Lung microvascular endothelial cell (primary cell): ENCODE measurements at places on chromosomes 1 and 21. TPM values are rescaled to one million over a fixed set of nuclear protein-coding genes. Genes with fewer than 3 reads are reported as not detected.

- no peak for DNase-seq
These were observed 113.1 kb upstream of the GUCA2B start for GRCh38 chr1:42040159-42040558.

GRCh38 chr1:54577612-54578011 lies 29.6 kb downstream of the ACOT11 start:
- peak; percentile 97 for DNase-seq

DNA sequence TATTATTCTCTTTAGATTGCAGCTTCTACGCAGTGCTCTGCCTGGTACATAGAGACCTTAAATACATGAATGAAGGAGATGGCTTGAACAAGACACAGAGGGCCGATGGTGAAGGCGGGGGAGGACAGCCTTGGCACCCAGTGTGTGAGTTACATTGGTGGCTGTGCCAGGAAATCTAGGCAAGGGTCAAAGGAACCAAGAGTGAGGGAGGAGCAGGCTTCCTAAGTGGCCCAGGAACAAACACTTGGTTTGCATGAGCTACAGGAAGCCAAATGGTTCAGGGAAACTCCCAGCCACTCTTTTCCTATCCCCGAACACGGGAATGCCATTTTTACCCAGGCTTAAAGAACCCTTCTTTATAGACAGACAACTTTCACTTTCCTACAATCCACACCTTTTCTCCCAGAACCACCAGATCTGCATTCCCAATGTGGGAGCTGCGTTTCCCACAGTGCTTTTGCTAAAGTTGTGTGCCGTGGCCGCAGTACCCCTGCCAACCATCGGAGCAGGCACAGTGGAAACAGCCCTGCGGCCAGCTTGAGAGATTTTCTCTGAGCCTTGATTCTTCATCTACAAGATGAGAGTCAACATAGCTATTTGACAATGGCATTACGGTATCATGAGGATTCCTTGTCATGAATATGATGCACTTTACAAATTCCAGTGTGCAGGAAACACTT lies 3.5 kb upstream of the CLEC20A start:
- no peak for DNase-seq

DNA sequence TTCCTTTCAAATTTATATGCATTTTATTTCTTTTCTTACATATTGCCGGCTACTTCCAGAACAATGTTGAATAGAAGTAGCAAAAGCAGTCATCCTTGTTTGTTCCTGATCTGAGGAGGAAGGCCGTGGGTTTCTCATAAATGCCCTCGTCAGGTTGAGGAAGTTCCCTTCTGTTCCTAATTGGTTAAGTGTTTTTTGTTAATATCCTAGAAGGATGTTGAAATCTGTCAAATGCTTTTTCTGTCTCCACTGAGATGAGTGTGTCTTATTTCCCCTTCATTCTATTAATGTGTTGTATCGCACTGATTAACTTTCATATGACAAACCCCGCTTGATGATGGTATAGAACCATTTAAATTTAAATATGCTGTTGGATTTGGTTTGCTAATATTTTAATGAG lies 15.4 kb downstream of the TTLL10 start:
- no peak for DNase-seq

GRCh38 chr21:44281801-44282200 lies 3.9 kb upstream of the AIRE start:
- no peak for DNase-seq

DNA sequence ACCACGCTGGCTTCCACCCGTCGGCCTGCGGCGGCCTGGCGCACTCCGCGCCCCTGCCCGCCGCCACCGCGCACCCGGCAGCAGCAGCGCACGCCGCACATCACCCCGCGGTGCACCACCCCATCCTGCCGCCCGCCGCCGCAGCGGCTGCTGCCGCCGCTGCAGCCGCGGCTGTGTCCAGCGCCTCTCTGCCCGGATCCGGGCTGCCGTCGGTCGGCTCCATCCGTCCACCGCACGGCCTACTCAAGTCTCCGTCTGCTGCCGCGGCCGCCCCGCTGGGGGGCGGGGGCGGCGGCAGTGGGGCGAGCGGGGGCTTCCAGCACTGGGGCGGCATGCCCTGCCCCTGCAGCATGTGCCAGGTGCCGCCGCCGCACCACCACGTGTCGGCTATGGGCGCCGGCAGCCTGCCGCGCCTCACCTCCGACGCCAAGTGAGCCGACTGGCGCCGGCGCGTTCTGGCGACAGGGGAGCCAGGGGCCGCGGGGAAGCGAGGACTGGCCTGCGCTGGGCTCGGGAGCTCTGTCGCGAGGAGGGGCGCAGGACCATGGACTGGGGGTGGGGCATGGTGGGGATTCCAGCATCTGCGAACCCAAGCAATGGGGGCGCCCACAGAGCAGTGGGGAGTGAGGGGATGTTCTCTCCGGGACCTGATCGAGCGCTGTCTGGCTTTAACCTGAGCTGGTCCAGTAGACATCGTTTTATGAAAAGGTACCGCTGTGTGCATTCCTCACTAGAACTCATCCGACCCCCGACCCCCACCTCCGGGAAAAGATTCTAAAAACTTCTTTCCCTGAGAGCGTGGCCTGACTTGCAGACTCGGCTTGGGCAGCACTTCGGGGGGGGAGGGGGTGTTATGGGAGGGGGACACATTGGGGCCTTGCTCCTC lies 1.9 kb downstream of the OLIG2 start:
- DNase-seq = no peak

- DNase-seq = no peak
These were observed 136.4 kb upstream of the TMEM51 start for GRCh38 chr1:15017120-15017519.

GRCh38 chr1:156259805-156260204 lies 11.9 kb upstream of the PAQR6 start:
- DNase-seq = peak; percentile 28

- DNase-seq = no peak
These were observed 27.0 kb upstream of the ZFP69B start for GRCh38 chr1:40423264-40423642.

DNA sequence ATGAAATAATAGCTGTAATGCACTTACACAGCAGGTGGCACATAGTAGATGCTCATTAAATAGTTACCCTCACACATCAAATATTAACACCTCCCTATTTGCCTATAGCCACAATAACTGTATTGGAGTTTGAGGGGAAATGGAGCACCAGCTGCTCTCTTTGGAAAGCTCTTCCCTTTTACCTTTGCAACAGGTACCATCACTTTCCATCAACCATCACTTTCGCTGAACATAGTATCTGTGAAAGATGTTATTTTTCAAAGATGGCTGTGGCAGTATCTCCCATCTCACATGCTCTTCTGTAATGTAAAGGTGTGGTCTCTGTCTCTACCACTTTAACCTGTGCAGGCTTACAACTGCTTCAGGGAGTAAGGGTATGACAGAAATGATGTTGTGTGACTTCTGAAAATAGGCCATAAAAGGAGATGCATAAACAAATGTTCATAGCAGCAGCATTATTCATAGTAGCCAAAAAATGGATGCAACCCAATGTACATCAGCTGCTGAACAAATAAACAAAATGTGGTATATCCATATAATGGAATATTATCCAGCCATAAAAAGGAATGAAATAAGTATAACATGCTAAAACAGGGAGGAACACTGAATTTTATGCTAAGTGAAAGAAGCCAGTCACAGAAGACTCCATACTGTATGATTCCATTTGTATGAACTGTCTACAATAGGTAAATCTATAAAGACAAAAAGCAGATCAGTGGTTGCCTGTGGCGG lies 288.3 kb downstream of the AKT3 start:
- no peak for DNase-seq

GRCh38 chr1:118999348-119000071 lies 11.4 kb upstream of the TBX15 start:
- no peak for DNase-seq

GRCh38 chr1:156083800-156084790 lies 1.8 kb upstream of the MEX3A start:
- DNase-seq = no peak

GRCh38 chr1:200861937-200862647 lies 10.7 kb upstream of the GPR25 start:
- no peak for DNase-seq

DNA sequence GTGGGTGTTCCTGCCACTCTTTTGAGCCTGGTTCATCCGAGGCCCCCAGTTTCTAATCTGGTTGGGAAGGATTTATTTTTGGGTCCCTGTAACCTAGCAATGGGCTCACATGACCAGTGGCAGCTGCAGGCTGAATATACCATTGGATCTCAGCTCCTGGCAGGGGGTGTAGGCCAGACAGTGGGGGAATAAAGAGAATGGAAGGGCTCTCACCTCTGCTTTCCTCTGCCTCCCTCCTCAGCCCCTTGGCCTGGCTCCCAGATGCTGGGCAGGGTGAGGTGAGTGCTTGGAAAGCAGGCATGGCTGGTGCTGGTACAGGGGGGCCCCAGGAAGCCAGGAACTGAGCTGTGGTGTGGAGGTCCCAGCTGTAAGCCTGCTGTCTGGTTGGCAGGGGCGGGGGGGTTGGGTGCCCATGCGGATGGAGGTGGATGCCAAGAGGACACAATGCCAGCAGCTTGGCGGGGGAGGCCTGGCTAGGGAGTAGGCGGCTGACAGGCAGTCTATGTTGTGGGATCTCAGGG lies 3.6 kb upstream of the GPR61 start:
- no peak for DNase-seq

DNA sequence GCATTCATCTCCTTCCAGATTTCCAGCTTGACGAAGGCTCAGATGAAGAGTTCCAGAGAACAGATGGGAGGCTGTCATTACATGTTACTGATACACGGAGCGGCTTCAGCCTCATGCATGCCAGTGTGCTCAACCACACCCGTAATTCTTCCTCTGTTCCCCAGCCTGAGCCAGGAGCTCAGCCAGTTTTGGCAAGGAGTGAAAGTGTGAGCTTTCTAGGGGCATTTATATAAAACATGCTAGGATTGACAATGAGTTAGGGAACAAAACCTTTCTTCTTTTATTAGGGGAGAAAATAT lies 290.4 kb upstream of the PLXNA2 start:
- DNase-seq = no peak

- DNase-seq = no peak
These were observed 90.4 kb downstream of the APP start for GRCh38 chr21:26080211-26080610.

GRCh38 chr1:229208481-229208880 lies 62.4 kb upstream of the RAB4A start:
- DNase-seq = no peak

GRCh38 chr1:19812875-19813642 lies 2.0 kb downstream of the RNF186 start:
- DNase-seq = no peak

- no peak for DNase-seq
These were observed 12.0 kb upstream of the PHLDA3 start for GRCh38 chr1:201481004-201481380.

DNA sequence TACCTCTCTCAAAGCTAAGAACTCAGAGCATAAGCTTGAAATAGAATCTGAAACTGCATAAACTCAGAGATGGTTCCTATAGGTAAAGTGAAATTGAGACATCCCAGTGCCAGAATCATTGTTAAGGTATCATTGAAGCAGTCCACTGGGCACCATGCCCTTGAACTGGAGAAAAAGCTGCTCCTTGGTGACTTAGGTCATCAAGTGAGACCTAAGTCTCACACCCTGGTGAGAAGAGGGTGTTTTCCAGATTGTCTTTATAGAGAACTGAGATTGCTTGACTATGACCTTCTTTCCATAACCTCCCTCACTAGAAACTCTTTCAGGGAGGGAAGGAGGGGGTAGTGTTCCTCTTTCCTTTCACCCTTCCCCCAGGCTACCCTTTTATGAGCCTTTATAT lies 9.4 kb upstream of the ATP6V1G3 start:
- DNase-seq = no peak

GRCh38 chr1:27274204-27274603 lies 39.8 kb downstream of the WDTC1 start:
- DNase-seq = no peak

DNA sequence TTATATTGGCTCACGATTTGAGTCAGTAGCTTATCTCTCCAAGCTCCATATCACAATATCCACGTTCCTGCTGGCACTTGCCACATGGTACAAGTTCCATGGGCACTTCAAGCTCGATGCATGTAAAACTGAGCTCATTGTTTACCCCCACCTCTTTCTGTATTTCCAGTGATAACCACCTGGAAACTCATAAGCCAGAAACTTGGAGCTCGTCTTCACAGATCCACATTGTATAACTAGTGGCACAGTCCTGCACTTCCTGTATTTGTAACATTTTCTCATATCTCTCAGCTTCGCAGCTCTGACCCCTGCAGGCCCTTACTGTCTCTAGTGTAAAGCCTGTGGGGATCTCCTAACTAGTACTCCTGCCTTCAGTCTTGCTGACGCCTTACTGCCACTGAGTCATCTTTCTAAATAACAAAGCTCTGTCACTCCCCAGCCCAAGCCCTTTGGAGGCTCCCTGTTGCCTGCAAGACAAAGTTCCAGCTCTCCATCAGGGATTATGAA lies 6.5 kb upstream of the C2CD4D start:
- peak; percentile 67 for DNase-seq

GRCh38 chr1:15577691-15578090 lies 7.2 kb downstream of the AGMAT start:
- peak; percentile 16 for DNase-seq

DNA sequence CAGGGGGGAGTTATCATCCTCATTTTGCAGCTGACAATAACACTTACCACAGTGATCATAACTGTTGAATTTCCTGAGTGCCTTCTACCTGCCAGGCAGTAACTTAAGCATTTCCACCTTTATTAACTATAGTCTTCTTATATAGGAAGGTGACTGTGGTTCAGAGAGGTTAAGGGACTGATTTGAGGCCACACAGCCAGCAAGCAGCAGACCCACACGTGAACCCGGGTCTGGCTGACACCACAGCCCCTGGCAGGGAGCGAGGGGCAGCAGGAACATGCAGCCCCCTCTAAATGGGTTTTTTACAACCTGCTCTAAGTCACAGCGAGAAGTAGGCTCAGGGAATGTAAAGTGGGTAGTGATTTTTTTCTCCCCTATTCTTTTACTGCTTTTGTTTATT lies 248.2 kb downstream of the KAZN start:
- no peak for DNase-seq

- DNase-seq = peak; percentile 29
These were observed 1.9 kb downstream of the S100A10 start for GRCh38 chr1:151991663-151992302.

GRCh38 chr1:101511202-101511891 lies 274.5 kb downstream of the S1PR1 start:
- DNase-seq = no peak

DNA sequence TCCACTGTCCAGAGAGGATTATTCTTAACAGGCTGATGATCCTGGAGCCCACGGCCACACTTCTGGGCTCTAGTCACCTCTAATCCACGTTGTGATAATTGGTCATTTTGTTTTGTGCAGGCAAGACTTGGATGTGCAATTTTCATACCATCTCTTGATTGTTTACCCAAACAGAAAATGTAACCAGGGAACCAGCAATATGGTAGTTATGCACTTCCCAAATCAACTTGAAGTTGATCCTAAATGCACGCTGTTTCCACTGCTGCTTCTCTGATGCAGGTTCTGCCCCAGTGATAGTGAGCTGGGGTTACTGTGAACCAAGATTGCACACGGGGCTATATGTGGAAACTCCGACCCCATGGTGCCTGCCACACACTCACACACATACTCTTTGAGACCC lies 14.7 kb upstream of the KCNJ15 start:
- no peak for DNase-seq

AURKAIP1 gene
- 83.2 and 87.7 TPM in 2 replicates for total RNA-seq

OR2L2 gene
- total RNA-seq = under 0.01 TPM in 1 of 2 replicates, not detected in the other

TBX15 gene
- total RNA-seq = under 0.01 and 4.1 TPM in 2 replicates

CD84 gene
- not detected in 2 replicates for total RNA-seq

MOV10 gene
- total RNA-seq = 35.5 and 39.5 TPM in 2 replicates

C1orf226 gene
- total RNA-seq = under 0.01 TPM in 2 replicates

KCNJ10 gene
- not detected in 2 replicates for total RNA-seq

NEXN gene
- total RNA-seq = 1.3 and 6.3 TPM in 2 replicates

KRTAP8-1 gene
- not detected in 2 replicates for total RNA-seq

CNST gene
- total RNA-seq = 13.1 and 32.5 TPM in 2 replicates

ADCY10 gene
- not detected in 2 replicates for total RNA-seq

SYDE2 gene
- 3.7 and 9.3 TPM in 2 replicates for total RNA-seq

SPATA6 gene
- 0.65 and 1.2 TPM in 2 replicates for total RNA-seq

IVL gene
- not detected in 2 replicates for total RNA-seq
